ENCODE measurements at places on chromosomes 16 and 17.

DNA sequence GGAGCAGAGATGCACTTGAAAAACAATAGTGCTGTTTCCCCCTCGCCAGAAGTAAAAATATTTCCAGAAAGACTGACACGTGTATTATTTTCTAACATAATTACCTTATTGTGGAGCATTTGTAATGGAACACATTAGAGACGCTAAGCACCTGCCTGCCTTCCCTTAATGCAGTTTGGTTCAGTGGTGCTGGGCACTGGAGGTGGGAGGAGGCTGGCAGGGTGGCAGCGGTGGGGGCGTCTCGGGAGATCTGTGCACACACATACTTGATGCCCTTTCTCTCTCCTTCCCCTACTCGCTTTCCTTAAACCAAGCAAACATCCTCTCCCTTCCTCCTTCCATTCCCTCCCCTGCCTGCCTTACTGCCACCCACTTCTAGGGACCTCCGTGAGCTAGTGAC, 156.6 kb upstream of the SDK2 start:
- DNase-seq, result no peak

GRCh38 chr16:72511171-72511570, 339.2 kb upstream of the PMFBP1 start:
- DNase-seq, result no peak

DNA sequence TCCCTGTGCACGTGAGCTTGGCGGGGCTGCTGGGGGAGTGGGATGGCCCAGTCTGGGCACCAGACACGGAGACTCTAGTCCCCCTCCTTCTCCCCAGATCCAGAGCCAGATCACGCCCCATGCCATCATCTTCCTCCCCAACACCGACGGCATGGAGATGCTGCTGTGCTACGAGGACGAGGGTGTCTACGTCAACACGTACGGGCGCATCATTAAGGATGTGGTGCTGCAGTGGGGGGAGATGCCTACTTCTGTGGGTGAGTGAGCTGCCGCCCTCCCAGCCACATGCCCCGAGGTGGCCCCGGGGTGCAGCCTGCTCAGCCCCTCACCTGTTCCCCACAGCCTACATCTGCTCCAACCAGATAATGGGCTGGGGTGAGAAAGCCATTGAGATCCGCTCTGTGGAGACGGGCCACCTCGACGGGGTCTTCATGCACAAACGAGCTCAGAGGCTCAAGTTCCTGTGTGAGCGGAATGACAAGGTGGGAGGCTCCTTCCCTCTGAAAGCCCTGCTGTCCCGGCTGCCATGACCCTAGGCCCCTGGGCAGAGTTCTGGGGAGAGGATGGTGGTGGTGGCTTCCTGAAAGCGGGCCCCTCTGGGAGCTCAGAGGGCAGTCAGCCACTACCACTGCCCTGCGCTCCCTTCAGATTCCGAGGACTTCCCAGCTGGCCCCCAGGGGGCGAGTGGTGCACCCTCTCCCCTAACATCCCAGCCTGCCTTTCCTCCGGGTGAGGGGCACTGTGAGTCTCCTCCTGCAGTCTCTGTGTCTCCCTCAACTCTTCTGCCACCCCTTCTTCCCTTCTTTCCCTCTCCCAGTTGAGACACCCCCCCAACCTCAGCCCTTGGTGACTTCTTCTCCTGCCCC, 2.8 kb upstream of the C17orf107 start:
- no peak for DNase-seq

DNA sequence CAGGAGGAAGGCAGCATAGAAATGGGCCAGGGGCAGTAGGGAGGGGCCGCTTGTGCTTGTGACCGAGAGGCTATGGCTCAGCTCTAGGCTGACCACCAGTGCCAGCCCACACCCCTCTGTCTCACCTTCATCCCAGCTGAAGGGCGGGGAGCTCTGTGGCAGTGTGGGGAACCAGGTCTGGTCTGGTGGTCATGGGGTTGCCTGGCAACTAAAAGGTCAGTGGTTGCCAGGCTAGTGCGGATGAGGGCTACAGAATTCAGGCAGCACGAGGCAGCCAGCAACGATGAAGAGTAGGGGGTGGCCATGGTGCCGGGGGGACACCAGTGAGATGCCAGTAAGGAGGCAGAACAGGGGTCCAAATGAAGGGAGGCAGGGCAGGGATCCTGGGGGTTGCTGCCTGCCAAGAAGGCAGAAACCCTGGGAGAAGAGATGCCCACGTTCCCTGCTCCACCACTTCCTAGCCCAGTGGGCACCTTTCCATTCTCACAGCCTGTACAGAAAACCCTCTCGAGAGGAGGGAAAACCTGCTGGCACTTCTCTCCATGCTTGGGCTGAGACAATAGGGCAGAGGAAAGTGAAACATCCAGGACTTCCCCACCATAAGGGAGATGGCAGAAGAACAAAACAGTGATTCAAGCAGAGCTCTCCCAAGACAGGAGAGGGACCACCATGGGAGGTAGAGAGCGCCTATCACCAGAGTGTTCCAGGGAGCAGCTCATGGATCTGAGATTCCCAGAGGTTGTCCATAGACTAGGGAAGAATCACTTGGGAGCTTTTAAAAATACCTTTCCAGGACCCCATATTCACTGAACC, 39.7 kb downstream of the SRCIN1 start:
- DNase-seq, result no peak

- no peak for DNase-seq
Measured at GRCh38 chr16:66144641-66145040, 221.8 kb upstream of the CDH5 start.

DNA sequence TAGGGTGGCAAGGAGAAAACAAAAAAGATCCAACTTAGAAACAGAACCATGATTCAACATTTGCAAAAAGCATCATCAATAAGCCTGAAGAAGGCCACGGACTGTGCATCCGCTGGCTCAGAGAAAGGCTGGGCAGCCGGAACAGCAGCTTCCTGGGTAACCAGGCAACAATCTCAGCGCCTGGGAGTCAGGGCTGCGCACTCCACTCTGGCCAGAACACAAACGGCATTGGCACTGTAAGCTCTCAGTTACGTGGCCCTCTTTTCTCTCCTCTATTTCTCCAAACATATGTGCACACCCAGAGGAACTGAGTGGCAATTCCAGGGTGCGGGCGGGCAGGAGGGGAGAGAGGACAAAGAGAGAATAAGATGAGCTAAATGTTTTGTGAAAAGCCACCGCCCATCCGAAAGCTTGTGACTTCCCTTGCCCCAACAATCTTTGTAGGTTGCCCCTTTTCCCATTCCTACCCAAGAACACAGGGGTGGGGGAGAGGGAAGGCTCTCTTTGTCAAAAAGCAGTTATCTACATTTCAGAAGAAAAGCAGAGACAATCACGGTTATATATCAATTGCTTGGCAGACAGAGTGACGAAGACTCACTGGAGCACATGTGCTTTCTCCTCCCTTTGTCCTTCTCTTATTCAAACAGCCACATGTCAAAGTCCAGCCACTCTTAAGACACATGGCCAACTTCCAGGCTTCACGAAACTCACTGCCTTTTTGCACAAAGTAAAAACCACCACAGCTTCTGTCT, 6.6 kb upstream of the GHDC start:
- DNase-seq, result no peak

DNA sequence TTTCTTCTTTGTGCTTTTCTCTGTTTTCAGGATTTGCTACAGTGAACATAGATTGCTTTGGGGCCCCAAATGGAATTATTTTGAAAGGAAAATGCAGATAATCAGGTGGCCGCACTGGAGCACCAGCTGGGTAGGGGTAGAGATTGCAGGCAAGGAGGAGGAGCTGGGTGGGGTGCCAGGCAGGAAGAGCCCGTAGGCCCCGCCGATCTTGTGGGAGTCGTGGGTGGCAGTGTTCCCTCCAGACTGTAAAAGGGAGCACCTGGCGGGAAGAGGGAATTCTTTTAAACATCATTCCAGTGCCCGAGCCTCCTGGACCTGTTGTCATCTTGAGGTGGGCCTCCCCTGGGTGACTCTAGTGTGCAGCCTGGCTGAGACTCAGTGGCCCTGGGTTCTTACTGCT, 1.2 kb downstream of the STH start:
- no peak for DNase-seq

GRCh38 chr16:50573947-50574744, 25.9 kb downstream of the NKD1 start:
- no peak for DNase-seq

DNA sequence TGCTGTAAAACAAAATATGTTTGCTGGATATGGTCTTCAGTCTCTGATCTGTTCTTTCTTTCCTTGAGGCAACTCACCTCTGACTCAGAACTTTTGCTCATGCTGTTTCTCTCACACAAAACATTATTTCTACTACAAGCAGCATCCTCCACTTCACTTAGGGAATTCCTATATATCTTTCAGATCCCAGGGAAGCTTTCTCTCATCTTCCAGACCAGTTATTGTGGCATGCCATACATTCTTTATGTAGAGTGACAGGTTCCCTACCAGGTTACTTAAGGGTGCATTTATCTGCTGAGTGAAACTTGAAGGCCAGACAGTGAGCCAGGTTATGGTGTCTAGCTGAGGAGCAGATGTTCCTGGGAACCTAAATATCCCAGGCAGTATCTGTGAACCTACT, 1226.0 kb downstream of the CDH8 start:
- no peak for DNase-seq

DNA sequence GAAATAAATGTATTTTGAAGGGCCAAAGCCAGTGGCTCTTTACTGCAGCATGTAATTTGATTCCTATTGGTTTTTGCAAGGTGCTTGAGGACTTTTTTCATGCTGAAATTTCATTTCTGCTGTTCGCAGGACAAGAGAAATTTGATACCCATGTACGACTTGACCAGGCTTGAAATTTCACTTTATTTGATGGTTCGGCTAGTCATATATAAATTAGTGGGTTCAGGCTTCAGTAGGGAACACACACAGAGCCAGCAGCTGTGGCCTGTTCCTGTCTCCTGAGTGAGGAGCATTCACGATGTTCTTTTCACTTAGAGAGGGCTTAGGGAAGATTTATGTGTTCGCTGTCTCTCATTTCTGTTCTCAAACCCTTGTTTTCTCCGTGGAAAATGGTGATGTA, 258.4 kb upstream of the CACNG5 start:
- DNase-seq, result no peak

Data from stimulated activated CD8-positive, alpha-beta memory T cell treated with anti-CD3 and anti-CD28 coated beads, Interleukin-7, amount 100 ng/mL, for 24 hours (primary cell).